ENCODE measurements at places on chromosomes 2 and 18.

GRCh38 chr2:231069379-231070054 lies 12.8 kb downstream of the PSMD1 start:
- H3K27me3 ChIP-seq, result no peaks in the 10 kb centered on the region
- peaks cover 16% of the 10 kb centered on the region for H3K4me1 ChIP-seq
- no peak overlapping the region for H3K4me3 ChIP-seq
- H3K27ac ChIP-seq, result no peak overlapping the region

DNA sequence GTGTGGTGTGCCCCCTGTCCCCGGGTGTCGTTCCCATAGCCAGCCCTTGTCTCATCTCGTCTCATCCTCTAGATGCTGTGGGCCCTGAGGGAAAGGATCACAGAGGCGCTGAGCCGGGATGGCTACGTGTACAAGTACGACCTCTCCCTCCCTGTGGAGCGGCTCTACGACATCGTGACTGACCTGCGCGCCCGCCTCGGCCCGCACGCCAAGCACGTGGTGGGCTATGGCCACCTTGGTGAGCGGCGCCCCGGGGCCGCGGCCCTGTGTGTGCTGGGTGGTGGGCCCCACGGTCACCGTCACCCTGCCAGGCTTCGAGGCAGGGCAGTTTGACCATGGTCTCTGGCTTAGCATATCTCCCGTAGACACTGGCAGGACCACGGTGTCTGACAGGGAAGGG lies 20.8 kb upstream of the GAL3ST2 start:
- no peaks in the 10 kb centered on the region for H3K27me3 ChIP-seq
- no peak overlapping the region for H3K4me3 ChIP-seq
- no peak overlapping the region for H3K27ac ChIP-seq
- peaks cover 11% of the 10 kb centered on the region for H3K36me3 ChIP-seq

GRCh38 chr2:173868406-173868805 lies 96.8 kb downstream of the SP3 start:
- H3K27me3 ChIP-seq, result peaks cover 21% of the 10 kb centered on the region
- H3K27ac ChIP-seq, result no peak overlapping the region
- no peak overlapping the region for H3K4me3 ChIP-seq
- no peak for DNase-seq
- no peaks in the 10 kb centered on the region for H3K4me1 ChIP-seq

GRCh38 chr2:44324971-44325426 lies 36.3 kb downstream of the PREPL start:
- no peak for DNase-seq
- peaks cover 2% of the 10 kb centered on the region for H3K4me1 ChIP-seq
- H3K4me3 ChIP-seq, result no peak overlapping the region
- peaks cover 24% of the 10 kb centered on the region for H3K36me3 ChIP-seq
- H3K27ac ChIP-seq, result no peak overlapping the region
- no peaks in the 10 kb centered on the region for H3K27me3 ChIP-seq

DNA sequence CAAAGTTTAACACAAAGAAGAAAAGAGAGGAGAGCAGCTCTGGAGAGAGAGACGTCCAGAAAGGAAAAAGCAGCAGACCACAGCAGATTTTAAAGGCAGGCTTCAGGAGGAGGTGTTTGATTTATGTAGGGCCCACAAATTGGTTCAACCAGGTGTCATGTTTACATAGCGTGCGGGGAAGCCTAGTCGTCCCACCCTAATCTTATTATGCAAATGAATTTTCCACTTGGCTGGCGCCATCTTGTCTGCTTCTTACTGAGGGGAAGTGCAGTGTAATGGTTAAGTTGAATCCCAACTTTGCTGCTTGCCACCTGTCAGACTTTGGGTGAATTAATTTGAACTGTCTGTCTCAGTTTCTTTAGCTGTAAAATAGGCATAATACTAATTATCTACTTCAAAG lies 282.4 kb upstream of the CYRIA start:
- no peaks in the 10 kb centered on the region for H3K36me3 ChIP-seq
- no peak overlapping the region for H3K4me3 ChIP-seq

GRCh38 chr18:69574401-69574800 lies 173.7 kb downstream of the DOK6 start:
- DNase-seq, result no peak
- H3K27ac ChIP-seq, result no peak overlapping the region
- H3K36me3 ChIP-seq, result no peaks in the 10 kb centered on the region
- H3K4me3 ChIP-seq, result no peak overlapping the region
- H3K4me1 ChIP-seq, result no peaks in the 10 kb centered on the region

DNA sequence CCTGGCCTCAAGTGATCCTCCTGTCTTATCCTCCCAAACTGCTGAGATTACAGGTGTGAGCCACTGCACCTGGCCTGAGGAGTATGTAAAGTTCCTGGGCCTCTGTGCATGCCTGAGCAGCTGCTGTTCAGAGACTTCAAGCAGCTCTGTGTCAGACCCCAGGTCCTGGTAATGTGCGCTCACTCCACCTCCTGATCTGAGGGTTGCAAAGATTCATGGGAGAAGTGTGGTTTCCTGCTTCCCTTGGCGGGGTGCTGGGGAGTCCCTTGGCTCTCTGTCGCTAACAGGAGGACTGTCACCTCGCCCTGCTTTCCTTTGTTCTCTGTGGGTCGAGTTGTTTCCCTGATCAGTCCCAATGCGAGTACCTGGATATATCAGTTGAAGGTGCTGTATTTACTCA lies 8.6 kb upstream of the IL36A start:
- no peaks in the 10 kb centered on the region for H3K27me3 ChIP-seq
- DNase-seq, result peak; percentile 65
- peak overlapping the region; percentile 45 for H3K4me3 ChIP-seq
- peaks cover 28% of the 10 kb centered on the region for H3K4me1 ChIP-seq
